ENCODE measurements at places on chromosomes 7 and 10.

DNA sequence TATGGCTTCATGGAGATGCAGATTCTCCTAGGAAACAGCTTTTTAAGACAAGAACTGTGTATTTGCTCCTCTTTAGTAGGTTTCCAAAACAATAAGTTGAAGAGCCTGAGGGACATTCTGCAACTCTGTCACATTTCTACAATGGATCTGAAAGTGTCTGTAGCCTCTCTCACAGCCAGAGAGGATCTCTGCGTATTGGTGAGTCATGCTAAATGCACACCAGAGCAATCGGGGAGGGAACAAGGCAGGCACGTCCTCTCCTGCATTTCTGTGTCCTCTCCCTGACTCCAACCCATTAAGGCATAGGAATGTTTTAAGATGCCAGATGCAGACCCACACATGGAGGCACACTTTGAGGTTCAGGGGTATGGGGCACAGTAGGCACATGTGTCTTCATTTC lies 1126.4 kb upstream of the GHITM start:
- DNase-seq, result no peak

DNA sequence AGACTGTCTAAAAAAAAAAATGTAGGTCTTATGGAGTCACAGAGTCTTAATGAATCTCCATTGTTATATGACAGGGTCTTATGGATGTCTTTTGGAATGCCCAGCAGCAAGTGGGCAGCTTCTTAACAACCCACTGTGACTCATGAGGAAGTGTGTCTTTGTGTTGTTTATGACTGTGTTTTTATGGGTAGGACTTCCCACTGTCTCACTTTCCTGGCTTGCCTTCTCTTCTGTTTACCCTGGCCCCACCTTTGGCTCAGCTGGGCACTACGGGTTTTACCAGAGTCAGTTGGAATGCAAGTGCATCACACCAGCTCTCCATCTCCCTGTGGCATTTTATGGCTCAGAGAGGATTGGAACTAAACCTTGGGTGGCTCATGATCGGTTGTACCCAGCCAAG lies 580.5 kb downstream of the AUTS2 start:
- DNase-seq, result no peak

- DNase-seq, result peak; percentile 82
Measured at GRCh38 chr10:63491588-63492316, 26.0 kb upstream of the JMJD1C start.

- DNase-seq, result no peak
Measured at GRCh38 chr7:120837599-120837998, 20.3 kb downstream of the TSPAN12 start.

GRCh38 chr7:95901006-95901405 lies 128.7 kb downstream of the DYNC1I1 start:
- DNase-seq, result no peak

GRCh38 chr10:44008270-44008916 lies 359.7 kb upstream of the ZNF32 start:
- no peak for DNase-seq

DNA sequence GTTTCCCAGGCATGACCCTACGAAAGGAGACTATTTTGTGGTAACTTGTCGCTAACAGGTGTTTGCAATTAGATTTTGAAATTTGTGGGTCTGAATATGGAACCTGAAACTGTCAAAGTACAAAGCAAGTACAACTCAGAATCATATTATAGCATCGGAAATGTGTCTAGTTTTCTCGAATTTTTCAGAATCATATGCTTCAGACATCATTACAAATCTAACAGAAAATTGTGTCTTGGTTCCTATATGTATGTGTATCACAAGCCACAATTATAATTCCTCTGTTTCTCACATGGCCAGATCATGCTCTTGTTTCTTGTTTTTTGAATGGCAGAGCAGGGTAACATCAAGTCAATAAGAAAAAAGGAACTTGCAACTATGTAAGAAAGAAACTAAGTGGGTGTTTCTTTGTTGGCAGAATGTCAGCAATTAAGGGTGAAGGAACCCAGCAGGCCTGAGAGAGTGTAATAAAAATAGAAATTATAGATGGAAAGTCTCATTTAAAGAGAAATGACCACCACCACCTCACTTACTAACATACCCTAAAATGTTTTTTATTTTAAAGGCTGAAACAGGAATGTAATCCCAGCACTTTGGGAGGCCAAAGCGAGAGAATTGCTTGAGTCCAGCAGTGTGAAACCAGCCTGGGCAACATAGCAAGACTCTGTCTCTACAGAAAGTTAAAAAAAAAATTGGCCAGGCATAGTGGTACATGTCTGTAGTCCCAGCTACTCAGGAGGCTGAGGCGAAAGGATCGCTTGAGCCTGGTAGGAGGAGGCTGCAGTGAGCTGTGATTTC lies 51.3 kb downstream of the PRTFDC1 start:
- peak; percentile 66 for DNase-seq

GRCh38 chr10:69976795-69977546 lies 75.7 kb upstream of the MACROH2A2 start:
- no peak for DNase-seq

GRCh38 chr10:22603581-22603980 lies 110.8 kb downstream of the PIP4K2A start:
- no peak for DNase-seq

DNA sequence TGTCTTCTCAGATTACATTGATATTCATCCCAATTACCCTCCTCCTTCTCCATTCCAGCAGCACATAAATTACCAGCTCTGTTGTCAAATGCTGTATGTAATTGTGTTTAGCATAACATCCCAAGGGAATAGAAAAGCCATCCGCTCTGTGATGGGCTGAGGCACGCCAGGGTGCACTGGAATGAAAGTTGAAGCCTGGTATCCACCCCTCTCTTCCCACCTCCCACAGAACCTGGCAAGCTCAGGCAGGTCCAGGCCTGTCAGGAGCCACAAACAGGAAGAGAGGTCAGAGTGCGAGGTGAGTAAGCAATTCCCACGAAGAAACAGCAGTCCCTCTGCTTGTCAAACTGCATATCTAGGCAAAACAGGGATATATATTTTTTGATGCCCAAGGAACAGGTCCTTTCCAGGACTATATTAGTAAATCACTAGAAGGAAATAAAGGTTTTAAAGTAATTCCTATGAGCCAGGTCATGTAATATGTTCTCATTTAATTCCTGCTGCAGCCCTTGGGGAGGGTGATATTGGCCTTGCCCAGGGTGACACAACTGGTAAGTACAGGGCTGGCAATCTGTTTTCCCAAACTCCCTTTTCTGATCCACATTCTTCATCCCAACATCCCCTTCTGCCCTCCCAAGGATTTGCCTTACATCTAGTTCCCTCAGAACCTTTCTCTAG lies 155.6 kb upstream of the GHITM start:
- DNase-seq, result no peak

DNA sequence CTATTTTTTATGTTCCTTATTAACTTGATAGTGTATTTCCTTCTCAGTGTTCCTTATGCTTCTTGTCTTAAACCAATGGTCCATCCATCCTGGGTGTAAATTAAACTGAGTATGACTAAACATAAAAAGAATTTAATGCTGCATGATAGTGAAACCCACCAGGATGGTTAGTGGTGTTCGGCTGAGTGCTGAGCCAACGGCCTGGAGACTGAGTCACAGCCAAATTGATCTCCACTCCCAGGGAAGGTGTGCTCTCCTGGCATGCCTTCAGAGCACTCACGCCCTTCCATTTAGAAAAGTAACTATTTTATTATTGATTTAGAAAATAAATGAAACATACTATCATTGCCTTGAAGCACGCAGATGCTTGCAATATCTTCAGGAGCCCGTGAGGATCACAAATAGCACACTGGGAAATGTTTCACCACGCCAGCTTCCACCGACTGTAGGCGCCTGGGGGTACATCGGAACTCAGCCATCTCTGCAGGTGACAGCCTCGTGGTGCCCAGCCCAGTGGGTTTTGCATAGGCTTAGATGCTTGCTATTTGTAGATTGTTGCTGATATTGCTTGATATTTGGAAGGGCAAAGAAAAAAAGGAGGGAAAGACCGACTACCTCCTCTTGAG lies 40.0 kb upstream of the LOXL4 start:
- no peak for DNase-seq

GRCh38 chr10:76119515-76119914 lies 688.1 kb downstream of the LRMDA start:
- DNase-seq, result no peak

DNA sequence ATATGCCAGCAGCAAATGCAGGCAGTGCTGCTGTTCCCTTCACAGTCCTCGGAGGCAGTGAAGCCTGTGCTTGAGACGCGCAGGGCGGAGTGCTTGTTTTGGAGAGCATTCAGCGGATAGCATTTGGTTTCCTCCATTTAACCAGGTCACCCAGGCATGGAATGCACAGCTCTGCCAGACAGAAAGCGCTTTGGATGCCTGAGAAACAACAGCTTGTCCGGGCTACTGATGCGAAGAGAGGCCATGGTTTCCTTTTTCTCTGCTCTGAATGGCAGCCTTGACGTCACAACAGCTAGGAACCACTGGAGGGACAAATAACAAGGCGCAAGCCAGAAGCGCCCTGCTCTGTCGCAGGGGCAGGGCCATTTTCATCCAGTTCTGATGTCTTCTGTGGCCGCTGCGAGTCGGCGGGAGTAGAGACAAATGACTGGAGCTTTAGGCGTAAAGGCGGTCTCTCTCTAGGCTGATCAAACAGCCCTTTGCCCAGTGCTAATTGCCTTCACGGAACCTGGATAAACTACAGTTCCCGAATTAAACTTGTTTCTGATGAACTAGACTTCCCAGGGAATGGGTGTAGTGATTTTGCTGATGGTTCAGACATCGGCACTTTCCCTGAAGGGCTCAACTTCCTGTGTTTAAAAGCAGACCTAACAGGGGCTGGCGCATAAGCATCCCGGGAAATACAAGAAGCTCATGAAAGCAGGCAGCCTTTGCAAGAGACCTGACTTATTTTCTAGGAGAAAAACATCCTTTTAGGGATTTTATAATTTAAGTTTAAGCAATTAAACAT lies 187.6 kb upstream of the KLF14 start:
- DNase-seq, result no peak

DNA sequence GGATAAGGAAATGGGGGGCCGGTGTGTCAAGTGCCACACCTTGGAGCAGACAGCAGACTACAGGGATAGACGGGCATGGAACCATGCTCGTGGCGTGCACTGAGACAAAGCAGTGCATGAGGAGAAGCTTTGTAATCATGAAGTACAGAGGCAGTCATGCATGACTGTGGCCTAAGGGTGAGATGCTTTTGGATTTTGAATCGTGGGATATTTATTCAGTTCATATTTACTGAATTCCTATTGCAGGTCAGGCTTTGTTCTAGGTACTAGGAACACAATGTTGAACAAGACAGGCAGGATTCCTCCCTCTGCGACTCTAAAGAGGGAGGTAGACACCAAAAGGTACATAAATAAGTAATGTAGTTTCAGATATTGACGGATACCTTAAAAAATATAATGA lies 597.6 kb downstream of the PARD3 start:
- no peak for DNase-seq

DNA sequence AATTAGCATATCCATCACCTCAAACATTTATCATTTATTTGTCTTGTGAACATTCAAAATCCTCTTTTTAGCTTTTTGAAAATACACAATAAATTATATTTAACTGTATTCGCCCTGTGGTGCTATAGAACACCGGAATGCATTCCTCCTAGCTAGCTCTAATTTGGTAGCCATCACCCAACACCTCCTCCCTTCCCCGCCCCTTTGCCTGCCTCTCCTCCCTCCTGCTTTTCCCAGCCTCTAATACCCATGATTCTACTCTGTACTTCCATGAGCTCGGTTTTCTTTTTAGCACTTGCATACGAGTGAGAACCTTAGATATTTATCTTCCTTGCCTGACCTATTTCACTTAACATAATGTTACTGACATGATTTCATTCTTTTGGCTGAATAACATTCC lies 80.1 kb downstream of the ANKRD26 start:
- no peak for DNase-seq

Measured in OCI-M1 (cell line).